Stimulated activated CD4-positive, alpha-beta T cell treated with anti-CD3 and anti-CD28 coated beads, TNF-alpha, amount 100 ng/mL, for 4 hours (primary cell): ENCODE measurements at places on chromosomes 12 and 14.

DNA sequence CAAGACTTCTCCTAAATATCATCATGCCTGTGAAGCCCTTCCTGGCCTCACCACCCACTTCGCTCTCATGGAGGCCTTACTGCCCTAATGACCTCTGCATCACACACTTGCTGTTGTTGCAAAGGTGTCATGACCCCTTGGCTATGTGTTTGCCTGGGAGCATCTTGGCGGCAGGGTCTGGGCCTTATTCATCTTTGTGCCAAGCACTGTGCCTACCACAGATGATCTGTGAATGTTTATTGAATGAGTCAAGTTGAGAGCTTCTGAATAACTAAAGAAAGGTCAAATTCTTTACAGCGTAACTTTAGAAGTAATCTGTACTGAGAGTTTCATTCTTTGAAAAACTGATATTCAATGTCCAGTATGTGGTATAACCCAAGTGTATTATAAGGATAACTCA is 113.3 kb downstream of the TTC8 start:
- no peak for DNase-seq

- no peak for DNase-seq
These were observed 290.8 kb downstream of the PRKD1 start for GRCh38 chr14:29636870-29637269.

DNA sequence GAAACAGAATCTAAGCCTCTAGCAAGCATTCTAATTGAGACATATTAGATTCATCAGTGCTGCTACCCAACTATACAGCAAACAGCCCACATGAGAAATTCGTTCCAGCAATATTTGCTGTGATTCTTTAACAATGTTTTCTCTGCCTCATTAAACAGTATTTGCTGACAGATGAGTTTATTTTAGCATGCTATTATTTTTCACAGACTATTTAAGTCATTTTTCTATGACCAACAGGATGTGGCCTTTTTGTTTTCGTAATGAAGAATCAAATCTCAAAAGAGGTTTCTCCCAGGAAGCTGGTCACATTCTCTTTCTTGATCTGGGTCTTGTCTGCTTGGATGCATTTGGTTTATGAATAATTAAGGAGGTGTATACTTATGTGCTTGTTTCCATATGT is 23.2 kb upstream of the SERPINA12 start:
- DNase-seq: no peak

DNA sequence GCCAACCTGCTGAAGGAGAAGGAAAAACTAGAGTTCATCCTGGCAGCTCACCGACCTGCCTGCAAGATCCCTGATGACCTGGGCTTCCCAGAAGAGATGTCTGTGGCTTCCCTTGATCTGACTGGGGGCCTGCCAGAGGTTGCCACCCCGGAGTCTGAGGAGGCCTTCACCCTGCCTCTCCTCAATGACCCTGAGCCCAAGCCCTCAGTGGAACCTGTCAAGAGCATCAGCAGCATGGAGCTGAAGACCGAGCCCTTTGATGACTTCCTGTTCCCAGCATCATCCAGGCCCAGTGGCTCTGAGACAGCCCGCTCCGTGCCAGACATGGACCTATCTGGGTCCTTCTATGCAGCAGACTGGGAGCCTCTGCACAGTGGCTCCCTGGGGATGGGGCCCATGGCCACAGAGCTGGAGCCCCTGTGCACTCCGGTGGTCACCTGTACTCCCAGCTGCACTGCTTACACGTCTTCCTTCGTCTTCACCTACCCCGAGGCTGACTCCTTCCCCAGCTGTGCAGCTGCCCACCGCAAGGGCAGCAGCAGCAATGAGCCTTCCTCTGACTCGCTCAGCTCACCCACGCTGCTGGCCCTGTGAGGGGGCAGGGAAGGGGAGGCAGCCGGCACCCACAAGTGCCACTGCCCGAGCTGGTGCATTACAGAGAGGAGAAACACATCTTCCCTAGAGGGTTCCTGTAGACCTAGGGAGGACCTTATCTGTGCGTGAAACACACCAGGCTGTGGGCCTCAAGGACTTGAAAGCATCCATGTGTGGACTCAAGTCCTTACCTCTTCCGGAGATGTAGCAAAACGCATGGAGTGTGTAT is 2.4 kb downstream of the FOS start:
- DNase-seq: no peak

DNA sequence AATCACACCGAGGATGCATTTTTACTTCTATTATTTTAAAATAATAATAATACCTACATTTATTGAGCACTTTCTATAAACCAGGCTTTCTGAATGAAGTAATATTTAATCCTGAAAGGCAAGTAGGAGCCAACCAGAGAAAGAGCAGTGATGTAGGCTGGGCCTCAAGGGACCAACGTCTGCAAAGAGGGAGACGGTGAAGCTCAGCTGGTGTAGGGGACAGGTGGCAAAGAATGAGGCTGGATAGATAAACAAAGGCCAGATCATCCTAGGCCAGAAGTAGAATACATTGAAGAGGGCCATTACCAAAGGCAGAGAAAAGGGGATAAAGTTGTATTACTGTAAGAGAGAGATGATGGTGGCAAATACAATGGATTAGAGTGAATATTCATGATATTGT is 810 bp upstream of the TMBIM4 start:
- no peak for DNase-seq

DNA sequence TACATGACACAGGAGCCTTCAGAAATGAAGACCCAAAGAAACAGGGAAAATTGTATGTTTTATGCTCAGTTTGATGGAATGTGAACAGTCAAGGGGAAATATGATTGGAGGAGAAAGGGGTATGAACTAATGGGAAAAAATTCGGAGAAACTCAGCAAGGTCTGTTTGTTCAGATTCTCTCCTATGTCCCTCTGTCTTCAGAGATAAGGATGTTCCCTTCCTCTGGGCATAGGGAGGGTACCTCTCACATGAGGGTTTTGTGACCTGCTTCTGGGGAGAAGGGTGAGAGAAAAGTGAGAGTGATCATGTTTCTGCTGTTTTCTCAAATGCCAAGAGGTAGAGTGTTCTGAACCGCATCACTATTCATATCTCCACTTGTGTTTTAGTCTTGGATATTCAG is 26.6 kb upstream of the LIMA1 start:
- DNase-seq: no peak

GRCh38 chr12:89325495-89325894 is 26.8 kb downstream of the DUSP6 start:
- DNase-seq: no peak

DNA sequence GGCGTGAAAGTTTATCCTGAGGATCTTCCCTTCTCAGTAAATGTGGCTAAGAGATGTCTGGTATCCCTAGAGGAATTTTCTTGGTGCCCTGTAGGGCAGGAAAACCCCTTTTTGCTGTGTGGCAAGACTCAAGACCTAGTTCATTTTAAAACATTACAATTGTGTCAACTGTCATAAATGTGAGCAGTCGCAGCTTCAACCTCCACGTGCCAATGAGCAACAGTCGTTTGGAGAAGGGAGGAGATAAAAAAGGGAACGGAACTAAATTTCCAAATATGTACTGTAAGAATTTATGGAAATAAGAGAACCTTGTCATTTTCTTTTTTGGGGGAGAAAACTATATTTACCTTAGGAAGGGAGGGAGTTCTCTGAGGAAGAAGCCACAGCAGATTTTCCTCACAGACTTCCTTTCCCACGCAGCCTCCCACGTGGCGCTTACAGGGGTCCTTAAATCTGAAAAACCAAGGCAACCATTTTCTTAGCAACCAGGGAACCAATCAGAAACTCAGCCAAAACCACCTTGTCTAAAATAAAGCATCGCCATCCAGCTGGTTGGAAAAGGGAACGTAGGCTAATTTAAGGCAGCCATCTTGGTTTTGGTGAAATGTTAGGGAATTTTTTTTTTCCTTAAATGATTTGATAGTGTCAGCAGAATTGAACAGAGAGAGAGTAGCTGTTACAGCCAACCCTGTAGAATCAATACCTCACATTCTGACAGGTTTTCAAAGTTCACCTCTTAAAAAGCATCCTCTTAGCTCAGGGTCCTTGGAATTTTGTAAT is 99.1 kb downstream of the FIGNL2 start:
- no peak for DNase-seq
